NCI-H146 (cell line): ENCODE measurements at places on chromosomes 5 and 9.

- no peak for DNase-seq
Observed at GRCh38 chr9:17800418-17800817, 221.6 kb downstream of the SH3GL2 start.

- DNase-seq: no peak
Observed at GRCh38 chr5:137142764-137143605, 356.1 kb downstream of the SPOCK1 start.

GRCh38 chr9:4333787-4334186, 33.9 kb upstream of the GLIS3 start:
- no peak for DNase-seq

- no peak for DNase-seq
Observed at GRCh38 chr9:121639619-121640018, 11.8 kb upstream of the DAB2IP start.

DNA sequence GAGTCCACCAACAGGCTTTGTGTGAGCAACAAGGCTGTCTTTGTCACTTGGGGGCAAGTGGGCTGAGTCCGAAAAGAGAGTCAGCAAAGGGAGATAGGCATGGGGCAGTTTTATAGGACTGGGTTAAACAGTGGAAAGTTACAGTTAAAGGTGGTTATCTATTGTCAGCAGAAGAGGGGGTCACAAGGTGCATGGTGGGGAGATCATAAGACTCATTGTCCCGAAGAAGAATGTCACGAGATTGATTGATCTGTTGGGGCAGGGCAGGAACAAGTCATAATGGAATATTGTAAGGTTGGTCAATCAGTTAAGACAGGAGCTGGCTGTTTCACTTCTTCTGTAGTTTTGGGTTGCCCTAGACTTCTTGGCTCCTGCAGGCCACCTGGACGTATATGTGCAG, 7.6 kb upstream of the HMGCS1 start:
- no peak for DNase-seq

- no peak for DNase-seq
Observed at GRCh38 chr5:107063511-107063910, 607.2 kb downstream of the EFNA5 start.

DNA sequence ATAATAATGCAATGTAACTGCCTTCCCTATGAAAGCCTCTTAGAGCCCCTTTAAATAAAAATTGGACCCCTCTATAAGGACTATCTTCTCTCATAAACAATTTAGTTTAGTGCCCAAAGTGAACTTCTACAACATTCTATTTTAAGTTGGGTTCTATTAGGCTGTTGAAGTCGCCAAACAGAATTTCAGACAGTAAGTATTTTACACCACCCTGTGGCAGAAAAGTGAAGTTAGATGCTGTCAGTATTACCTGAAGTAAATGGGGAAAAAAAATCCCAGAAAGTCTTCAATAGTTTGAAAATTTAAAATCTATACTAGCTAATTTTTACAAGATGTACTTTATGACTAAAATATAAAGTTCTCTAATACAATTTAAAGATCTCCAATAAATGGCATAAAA, 29.5 kb downstream of the CAAP1 start:
- no peak for DNase-seq

GRCh38 chr5:95718203-95718602, 12.9 kb upstream of the RHOBTB3 start:
- DNase-seq: no peak

- no peak for DNase-seq
Observed at GRCh38 chr9:125920402-125920801, 173.2 kb downstream of the PBX3 start.

- no peak for DNase-seq
Observed at GRCh38 chr5:82494942-82495341, 216.8 kb upstream of the RPS23 start.

- peak; percentile 44 for DNase-seq
Observed at GRCh38 chr5:146291421-146292074, 47.1 kb upstream of the POU4F3 start.

DNA sequence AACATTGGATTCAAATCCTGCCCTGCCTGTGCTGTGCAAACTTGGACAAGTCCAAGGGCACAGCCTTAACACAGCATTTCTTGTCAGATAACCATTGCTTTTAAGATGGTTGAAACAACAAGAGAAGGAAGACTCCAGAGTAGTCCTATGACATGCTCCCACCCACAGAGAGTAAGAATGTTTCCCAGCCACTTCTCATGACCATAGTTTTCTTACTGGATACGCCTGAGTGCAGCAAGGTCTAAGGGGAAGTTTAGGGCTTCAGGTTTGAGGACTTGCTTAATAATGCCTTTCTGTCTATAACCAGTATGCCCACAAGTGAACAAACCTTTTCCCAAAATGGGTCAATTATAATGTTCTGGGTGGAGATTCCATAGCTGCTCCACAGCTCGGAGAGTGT, 126.4 kb downstream of the SLF1 start:
- no peak for DNase-seq

- DNase-seq: peak; percentile 86
Observed at GRCh38 chr9:97237951-97238889, 69.2 kb upstream of the CCDC180 start.

DNA sequence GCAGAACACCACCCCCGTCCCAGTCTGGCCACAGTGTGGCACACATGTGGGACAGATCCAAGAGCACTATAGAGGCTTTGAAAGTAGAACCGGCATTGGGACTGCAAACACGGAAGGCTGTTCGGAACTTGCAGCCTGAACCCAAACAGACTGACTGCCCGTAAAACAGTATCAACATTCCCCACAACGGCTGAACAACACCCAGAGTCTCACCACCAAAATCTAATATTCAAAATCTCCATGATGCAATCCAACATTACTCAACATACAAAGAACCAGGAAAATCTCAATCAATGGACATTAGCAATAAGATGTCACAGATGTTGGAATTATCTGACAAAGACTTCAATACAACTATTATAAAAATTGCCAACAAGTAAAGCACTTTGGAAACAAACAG, 82.3 kb downstream of the ROR2 start:
- DNase-seq: no peak

DNA sequence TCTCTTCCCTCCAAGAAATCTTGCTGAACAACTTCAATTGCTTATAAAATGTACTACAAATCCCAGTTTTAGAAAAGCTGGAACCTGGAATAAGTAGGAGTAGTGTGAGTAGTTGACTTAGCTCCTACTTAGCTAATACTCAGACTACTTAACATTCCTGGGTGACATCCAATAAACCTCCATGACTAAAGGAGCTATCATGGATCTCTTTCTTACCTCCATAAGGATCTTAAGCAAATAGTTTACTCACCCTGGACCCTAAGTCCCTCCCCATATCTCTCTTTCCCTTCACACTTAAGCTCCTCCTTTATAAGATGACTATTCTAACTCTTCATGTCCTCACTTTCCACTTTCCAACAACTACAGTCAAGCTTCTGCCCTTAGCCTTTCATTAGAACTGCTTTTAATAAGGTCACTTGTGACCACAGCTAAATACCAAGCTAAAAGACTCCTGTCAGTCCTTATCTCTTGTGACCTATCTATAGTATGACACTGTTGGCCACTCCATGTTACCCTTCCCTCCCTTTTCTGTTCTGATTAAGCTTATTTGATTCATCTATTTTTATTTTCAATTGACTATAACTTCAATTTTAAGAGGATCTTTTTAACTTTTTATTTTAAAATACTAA, 194.9 kb downstream of the RFX3 start:
- DNase-seq: no peak

- no peak for DNase-seq
Observed at GRCh38 chr9:116901260-116901659, 214.2 kb downstream of the TRIM32 start.

GRCh38 chr5:124519396-124519795, 227.0 kb downstream of the ZNF608 start:
- no peak for DNase-seq

GRCh38 chr5:55865831-55866230, 14.7 kb downstream of the IL31RA start:
- no peak for DNase-seq

DNA sequence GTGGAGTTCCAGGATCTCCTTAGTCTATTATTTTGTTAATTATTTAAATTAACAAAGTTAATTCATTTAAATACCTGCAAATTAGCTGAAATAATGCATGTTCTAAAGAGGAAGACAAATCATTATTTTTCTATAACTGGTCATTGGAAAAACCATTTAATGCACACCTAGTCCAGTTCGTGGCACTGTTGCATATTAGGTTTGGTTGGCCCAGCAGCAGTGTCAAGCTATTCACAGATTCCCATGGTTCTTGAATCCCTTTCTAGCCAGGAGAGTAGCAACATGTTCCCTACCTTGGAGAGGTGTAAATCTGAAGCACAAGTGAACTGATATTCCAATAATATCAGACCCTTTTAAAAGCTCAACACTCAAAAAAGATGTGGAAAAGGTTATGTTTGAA, 155.2 kb downstream of the TMEM161B start:
- DNase-seq: no peak

DNA sequence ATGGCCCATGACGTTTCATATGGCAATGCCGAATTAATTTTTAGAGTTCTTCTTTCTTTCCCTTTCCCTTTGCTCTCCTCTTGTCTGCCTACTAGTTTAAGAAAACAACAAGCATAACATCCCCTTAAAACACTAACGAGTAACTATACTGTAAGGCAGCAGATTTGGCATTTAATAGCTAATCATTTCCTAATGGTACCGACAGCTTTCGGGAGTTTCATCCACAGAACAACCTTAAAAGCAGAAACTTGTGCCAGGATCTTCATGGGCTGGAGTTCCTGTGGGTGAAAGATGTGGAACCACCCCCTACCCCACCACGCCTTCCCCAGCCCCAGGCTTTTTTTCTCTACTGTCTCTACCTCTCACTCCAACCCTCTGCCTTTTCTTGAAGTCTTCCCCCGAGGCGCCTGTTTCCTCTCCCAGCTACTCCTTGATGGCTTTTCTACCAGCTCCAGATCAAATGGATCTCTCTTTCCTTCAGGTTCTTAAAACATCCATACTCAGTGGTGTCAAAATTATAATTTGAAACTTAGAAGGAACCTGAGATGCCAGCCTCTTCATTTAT, 319.5 kb downstream of the PIK3R1 start:
- DNase-seq: no peak

GRCh38 chr9:69317081-69317480, 7.9 kb upstream of the ENTREP1 start:
- DNase-seq: no peak

- peak; percentile 36 for DNase-seq
Observed at GRCh38 chr5:149434162-149435014, 55.3 kb upstream of the IL17B start.

- no peak for DNase-seq
Observed at GRCh38 chr5:87949676-87950631, 318.7 kb downstream of the TMEM161B start.

GRCh38 chr9:69470186-69470977, 145.4 kb downstream of the ENTREP1 start:
- DNase-seq: no peak

DNA sequence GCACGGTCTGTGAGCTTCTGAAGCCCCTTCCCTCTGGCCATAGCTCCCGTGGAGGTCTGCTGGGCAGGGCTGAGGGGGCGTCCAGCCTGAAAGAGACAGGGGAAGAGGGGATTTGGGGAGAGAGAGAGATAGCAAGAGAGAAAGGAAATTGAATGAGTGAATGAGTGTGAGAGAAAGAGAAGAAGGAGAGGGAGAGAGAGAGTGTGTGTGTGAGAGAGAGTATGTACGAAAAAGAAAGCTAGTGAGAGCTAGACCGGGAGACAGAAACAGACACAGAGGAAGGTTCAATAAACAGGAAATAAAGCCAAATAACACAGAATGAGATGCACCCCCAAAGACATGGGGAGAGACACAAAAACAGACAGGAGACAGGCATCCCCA, 37.4 kb downstream of the PAX5 start:
- DNase-seq: no peak
